MM.1S (cell line): ENCODE measurements at places on chromosomes 5 and 9.

- H3K27me3 ChIP-seq = no peaks in the 10 kb centered on the region
- H3K4me1 ChIP-seq = peaks cover under 1% of the 10 kb centered on the region; the same call in 1 of the 2 replicates
- DNase-seq = no peak
- H3K36me3 ChIP-seq = peaks cover 13% of the 10 kb centered on the region; the same call in 1 of the 2 replicates
These were observed 14.0 kb downstream of the NFX1 start for GRCh38 chr9:33304362-33304761.

DNA sequence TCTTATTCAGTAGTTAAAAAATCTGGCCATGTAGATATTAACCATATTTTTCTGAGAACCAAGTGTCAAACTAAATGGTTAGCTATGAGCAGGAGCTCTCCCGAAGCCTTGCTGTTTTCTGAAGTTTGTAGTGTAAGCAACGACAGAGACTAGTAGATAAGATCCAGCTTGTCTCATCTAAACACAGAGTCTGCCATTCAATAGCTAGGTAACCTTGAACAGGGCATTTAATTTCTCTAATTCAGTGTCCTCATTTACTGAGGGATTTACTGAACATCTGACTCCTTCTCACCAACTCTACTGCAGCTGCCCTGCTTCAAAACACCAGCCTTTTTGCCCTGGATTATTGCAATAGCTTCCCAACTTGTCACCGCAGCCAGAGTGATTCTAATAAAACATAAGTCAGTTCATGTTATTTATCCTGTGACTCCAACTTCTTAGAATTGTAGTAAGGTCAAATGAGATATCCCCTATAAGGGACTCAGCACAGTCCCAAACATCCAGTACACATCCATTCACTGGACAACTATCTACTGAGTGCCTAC lies 337.0 kb downstream of the PLK2 start:
- no peak for DNase-seq
- no peaks in the 10 kb centered on the region for H3K27me3 ChIP-seq

GRCh38 chr9:98641695-98642094 lies 67.0 kb downstream of the GABBR2 start:
- no peaks in the 10 kb centered on the region for H3K4me1 ChIP-seq
- no peak for DNase-seq
- H3K4me3 ChIP-seq = no peak overlapping the region

DNA sequence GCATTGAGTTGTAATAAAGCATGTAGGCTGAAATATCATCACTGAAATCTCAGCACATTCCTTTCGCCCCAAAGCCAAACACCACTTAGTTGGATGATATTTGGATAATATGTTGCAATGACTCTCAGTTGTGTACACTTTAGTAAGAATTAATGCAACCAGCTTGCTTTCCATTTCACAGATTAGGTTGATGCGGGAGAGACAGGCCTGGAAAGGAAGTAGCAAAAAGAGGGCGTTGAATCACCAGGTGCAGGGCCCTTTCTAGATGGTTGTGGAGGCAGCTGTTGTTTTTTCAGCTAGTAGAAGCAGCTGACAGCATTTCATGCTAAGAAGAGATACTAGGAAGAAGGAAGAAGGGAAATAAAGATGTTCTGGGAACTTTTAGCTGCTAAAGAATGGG lies 30.9 kb downstream of the DMRT3 start:
- no peaks in the 10 kb centered on the region for H3K27me3 ChIP-seq
- DNase-seq = peak; percentile 39
- peak overlapping the region; percentile 12; the same call in 1 of the 2 replicates for H3K27ac ChIP-seq
- no peak overlapping the region for H3K4me3 ChIP-seq
- no peaks in the 10 kb centered on the region for H3K36me3 ChIP-seq

- no peaks in the 10 kb centered on the region for H3K4me1 ChIP-seq
- H3K27ac ChIP-seq = no peak overlapping the region
- no peak overlapping the region for H3K4me3 ChIP-seq
- no peak for DNase-seq
- H3K27me3 ChIP-seq = no peaks in the 10 kb centered on the region
These were observed 95.5 kb downstream of the GHR start for GRCh38 chr5:42518595-42519221.

GRCh38 chr9:79989079-79989478 lies 417.3 kb downstream of the TLE4 start:
- no peaks in the 10 kb centered on the region for H3K36me3 ChIP-seq
- no peak overlapping the region for H3K4me3 ChIP-seq
- no peaks in the 10 kb centered on the region for H3K4me1 ChIP-seq
- H3K27ac ChIP-seq = no peak overlapping the region
- no peaks in the 10 kb centered on the region for H3K27me3 ChIP-seq

GRCh38 chr5:144421411-144421810 lies 250.7 kb downstream of the KCTD16 start:
- no peak overlapping the region for H3K27ac ChIP-seq
- H3K4me3 ChIP-seq = no peak overlapping the region
- H3K27me3 ChIP-seq = no peaks in the 10 kb centered on the region
- no peaks in the 10 kb centered on the region for H3K36me3 ChIP-seq
- no peaks in the 10 kb centered on the region for H3K4me1 ChIP-seq

DNA sequence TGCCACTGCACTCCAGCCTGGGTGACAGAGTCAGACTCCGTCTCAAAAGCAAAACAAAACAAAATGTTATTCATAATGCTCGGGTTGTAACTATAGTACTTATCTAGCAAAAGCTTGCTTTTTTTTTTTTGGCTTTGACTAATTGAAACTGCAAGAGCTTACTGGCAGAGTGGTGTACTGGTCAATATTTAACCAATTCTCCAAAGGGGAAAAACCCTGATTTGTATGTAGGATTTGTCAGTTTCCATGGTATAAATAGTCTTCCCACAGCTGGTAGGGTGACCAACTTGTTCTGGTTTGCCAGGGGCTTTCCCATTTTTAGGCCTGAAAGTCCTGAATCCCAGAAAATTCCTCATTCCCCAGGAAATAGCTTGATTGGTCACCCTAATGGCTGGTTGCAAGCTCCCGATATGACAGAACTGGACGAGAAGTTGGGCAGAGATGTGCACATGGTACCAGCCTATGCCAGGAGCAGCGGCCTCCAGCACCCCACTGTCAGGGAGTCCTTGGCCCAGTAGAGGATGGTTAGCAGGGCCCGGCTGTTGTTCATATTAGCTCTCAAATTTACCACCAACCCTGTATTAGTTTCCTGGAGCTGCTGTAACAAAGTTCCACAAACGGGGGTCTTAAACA lies 58.0 kb downstream of the FXN start:
- H3K27me3 ChIP-seq = no peaks in the 10 kb centered on the region
- no peaks in the 10 kb centered on the region for H3K36me3 ChIP-seq
- DNase-seq = no peak
- H3K4me1 ChIP-seq = no peaks in the 10 kb centered on the region

- no peaks in the 10 kb centered on the region for H3K4me1 ChIP-seq
- H3K36me3 ChIP-seq = no peaks in the 10 kb centered on the region
- no peak for DNase-seq
- no peak overlapping the region for H3K4me3 ChIP-seq
These were observed 21.4 kb upstream of the SNAPC3 start for GRCh38 chr9:15401266-15401665.

- H3K36me3 ChIP-seq = no peaks in the 10 kb centered on the region
- H3K4me3 ChIP-seq = no peak overlapping the region
- DNase-seq = no peak
- no peak overlapping the region for H3K27ac ChIP-seq
- H3K4me1 ChIP-seq = no peaks in the 10 kb centered on the region
- no peaks in the 10 kb centered on the region for H3K27me3 ChIP-seq
These were observed 1.1 kb upstream of the IL13 start for GRCh38 chr5:132656774-132657355.

DNA sequence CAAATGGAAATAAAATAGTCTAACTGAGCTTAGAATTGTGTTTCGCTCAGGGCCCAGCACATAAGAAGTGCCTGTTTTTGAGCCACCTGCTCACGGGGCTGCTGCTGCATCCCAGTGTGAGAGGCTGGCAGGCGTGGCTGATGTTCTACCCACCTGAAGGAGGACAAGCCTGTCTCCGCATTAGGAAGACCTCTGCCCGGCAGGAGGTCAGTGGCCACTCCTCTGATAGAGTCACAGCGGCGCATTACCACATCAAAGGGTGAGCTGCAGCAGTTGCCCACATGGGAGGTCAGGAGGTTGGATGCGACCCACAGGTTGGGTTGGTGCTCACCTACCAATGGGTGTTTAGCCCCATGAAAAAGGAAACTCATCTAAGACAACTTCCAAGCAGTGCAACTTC lies 3.7 kb upstream of the SLC6A7 start:
- H3K4me3 ChIP-seq = no peak overlapping the region
- peaks cover 27% of the 10 kb centered on the region for H3K27me3 ChIP-seq
- no peak overlapping the region for H3K27ac ChIP-seq
- no peaks in the 10 kb centered on the region for H3K4me1 ChIP-seq

GRCh38 chr9:92962303-92962649 lies 15.0 kb downstream of the FGD3 start:
- DNase-seq = no peak
- peaks cover 19% of the 10 kb centered on the region for H3K4me1 ChIP-seq
- H3K27me3 ChIP-seq = no peaks in the 10 kb centered on the region

DNA sequence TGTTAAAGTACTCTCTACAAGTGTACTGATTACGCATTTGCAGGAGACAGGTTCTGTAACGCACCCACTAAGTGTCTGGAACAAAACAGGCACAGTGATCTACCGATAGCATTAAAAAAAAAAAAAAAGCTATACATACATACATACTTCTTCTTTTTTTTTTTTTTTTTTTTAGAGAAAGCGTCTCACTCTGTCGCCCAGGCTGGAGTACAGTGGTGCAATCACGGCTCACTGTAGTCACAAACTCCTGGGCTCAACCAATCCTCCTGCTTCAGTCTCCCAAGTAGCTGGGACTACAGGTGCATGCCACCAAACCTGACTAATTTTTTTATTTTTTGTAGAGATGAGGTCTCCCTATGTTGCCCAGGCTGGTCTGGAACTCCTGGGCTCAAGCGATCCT lies 7.6 kb downstream of the KIF24 start:
- DNase-seq = no peak
- H3K27ac ChIP-seq = no peak overlapping the region
- H3K36me3 ChIP-seq = no peaks in the 10 kb centered on the region
- H3K27me3 ChIP-seq = no peaks in the 10 kb centered on the region

GRCh38 chr9:135692410-135692809 lies 6.9 kb downstream of the SOHLH1 start:
- DNase-seq = no peak
- H3K27ac ChIP-seq = no peak overlapping the region
- peaks cover 91% of the 10 kb centered on the region for H3K27me3 ChIP-seq
- no peaks in the 10 kb centered on the region for H3K36me3 ChIP-seq

GRCh38 chr9:130535818-130536521 lies 43.4 kb upstream of the FUBP3 start:
- no peak for DNase-seq
- H3K36me3 ChIP-seq = no peaks in the 10 kb centered on the region
- H3K27me3 ChIP-seq = peaks cover 96% of the 10 kb centered on the region
- no peak overlapping the region for H3K4me3 ChIP-seq
- no peak overlapping the region for H3K27ac ChIP-seq
- no peaks in the 10 kb centered on the region for H3K4me1 ChIP-seq

DNA sequence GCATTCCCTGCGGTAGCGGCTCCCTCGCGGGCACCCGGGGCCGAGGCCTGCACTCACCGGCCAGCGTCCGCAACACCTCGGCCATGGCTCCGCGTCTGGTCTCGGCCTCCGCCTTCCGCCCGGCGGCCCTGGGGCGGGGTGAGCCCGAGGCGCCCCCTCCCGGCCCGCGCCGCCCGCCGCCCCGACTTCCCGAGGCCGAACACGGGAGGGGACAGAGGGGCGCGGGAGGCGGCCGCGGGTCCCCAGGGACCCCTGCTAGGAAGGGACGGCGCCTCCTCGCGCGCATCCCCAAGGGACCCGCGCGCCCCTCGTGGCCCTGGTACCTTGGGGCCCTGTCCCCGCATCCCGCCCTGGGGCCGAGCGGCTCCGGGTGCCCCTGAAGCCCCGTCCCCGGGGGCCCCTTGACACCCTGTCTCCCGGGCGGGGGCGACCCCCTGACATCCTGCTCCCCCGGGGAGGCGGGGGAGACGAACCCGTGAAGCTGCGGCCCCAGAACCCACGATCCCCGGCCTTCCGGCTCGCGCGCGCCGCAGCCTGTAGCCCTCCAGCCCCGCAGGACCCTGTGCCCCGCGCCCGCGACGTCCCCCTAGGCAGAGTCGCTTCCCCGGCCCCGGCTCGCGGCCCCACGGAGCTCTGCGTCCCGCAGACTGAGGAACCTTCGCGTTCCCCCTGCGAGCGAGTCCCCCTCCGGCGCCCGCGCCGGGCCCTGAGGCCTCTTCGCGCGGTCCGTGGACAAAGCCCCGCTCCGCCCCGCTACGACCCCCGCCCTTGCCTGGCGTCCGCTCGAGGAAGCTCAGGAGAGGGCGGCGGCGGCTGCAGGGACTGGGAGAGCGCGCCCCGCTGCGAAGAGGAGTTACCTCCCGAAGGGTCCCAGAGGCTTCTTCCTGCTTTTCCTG lies at the start of gene ABO:
Gene ABO, minus strand, starts transcription at position 97 of the 896 bp plus-strand sequence.
- H3K4me1 ChIP-seq = no peaks in the 10 kb centered on the region
- no peak for DNase-seq
- no peak within 1 kb of the TSS for H3K27ac ChIP-seq
- H3K36me3 ChIP-seq = no peaks in the 10 kb centered on the region

GRCh38 chr9:108663422-108663821 lies 192.4 kb downstream of the ACTL7B start:
- no peaks in the 10 kb centered on the region for H3K4me1 ChIP-seq
- H3K27me3 ChIP-seq = no peaks in the 10 kb centered on the region
- H3K27ac ChIP-seq = no peak overlapping the region
- no peaks in the 10 kb centered on the region for H3K36me3 ChIP-seq
- no peak for DNase-seq
- no peak overlapping the region for H3K4me3 ChIP-seq

DNA sequence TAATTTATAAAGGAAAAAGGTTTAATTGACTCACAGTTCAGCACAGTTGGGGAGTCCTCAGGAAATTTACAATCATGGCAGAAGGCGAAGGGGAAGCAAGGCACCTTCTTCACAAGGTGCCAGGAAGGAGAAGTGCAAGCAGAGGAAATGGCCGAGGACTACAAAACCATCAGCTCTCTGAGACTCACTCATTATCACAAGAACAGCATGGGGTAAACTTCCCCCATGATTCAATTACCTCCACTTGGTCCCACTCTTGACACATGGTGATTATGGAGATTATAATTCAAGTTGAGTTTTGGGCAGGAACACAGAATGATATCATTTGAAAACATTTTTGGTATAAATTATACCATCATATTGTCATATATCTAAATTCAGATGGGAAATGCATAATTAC lies 934.7 kb downstream of the CDH12 start:
- no peaks in the 10 kb centered on the region for H3K36me3 ChIP-seq
- no peak overlapping the region for H3K4me3 ChIP-seq
- no peaks in the 10 kb centered on the region for H3K4me1 ChIP-seq
- no peaks in the 10 kb centered on the region for H3K27me3 ChIP-seq
